ENCODE measurements at places on chromosomes 2 and 18.

DNA sequence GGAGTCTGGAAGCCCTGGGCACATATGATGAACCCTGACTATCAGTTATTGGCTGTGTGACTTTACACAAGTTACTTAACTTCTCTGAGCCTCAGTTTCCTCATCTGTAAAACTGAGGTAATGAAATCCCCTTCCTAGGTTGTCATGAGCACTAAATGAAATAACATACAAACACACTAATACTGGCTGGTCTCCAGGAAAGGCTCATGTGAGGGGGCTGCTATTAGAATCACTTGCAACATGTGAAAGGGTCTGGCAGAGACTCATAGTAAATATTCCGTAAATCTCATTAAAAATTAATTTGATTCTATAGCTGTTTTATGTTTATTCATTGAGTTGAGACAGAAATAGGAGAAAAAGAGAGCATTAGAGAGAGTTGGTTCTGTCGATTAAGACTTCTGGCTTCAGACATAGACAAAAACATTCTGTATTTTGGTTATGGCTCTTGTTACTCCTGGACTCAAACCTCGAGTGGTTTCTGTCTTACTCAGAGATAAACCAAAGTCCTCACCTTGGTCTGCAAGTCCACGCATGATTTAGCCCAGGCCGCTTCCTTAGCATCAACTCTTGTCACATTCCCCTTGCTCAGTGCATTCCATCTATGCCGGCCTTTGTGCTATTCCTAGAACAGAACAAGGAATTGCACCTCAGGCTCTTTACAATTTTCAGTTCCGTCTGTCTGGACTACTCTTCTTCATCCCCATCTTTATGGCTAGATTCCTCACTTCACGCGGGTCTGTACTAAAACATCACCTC is 139.1 kb downstream of the NXPH2 start:
- DNase-seq: no peak

GRCh38 chr2:112174383-112174782 is 36.2 kb downstream of the FBLN7 start:
- no peak for DNase-seq

GRCh38 chr2:2044269-2045057 is 286.6 kb downstream of the MYT1L start:
- DNase-seq: no peak

GRCh38 chr2:170974304-170974993 is 45.4 kb downstream of the GORASP2 start:
- DNase-seq: no peak

DNA sequence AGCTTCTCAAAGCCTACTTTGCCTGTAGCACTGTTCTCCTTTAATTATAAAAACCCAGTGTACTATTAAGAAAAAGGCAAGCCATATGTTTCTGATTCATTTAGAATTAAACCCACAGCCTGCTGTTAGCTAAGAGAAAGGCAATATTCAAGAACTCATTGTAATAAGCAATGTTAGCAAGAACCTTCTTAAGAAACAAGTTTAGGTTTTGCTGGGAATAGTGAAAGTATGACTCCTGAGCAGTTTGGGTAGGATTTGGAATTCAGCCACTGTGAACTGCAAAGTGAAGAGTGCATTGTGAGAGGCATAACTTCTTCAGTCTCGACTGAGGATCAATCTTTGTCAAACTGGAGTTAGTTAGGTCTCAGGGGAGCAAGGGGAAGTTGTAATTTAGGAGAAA is 206.5 kb upstream of the NT5C1B start:
- no peak for DNase-seq

- DNase-seq: no peak
Measured at GRCh38 chr2:113895819-113896563, 6.1 kb downstream of the ACTR3 start.

GRCh38 chr2:239717319-239717675 is 307.8 kb downstream of the NDUFA10 start:
- DNase-seq: no peak

DNA sequence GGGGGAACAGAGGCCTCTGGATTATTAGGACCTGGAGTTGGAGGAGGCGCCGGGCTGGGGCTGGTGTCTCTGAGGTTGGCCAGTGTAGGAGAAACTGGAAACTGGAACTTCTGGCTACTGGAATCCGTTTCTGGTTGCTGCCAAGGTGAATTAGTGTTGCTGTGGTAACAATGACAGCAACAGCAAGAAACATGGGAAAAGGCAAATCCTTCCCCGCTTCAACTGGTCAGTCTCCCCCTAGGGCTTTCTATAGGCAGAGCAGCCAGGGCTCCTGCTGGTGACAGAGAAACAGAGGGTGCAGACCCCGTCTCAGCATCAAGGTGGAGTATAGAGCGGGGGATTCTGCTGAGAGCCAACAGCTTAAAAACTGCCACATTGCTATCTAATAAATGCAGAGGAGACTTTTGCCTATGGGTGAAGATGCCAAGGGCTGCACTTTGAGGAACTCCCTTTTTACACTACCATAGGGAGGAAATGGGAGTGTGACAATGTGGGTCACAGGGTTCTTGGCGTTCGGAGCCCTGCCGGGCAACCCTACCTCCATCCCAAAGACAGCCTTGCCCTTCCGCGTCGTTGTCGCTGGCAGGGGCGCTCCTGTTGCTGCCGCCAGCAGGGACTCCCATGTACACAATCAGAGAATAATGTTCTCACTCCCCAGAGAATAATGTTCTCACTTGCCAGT is 81.4 kb upstream of the CABLES1 start:
- DNase-seq: peak; percentile 4

- DNase-seq: no peak
Measured at GRCh38 chr2:23302591-23302990, 82.4 kb upstream of the KLHL29 start.

GRCh38 chr2:226792155-226792881 is 7.3 kb downstream of the IRS1 start:
- no peak for DNase-seq

DNA sequence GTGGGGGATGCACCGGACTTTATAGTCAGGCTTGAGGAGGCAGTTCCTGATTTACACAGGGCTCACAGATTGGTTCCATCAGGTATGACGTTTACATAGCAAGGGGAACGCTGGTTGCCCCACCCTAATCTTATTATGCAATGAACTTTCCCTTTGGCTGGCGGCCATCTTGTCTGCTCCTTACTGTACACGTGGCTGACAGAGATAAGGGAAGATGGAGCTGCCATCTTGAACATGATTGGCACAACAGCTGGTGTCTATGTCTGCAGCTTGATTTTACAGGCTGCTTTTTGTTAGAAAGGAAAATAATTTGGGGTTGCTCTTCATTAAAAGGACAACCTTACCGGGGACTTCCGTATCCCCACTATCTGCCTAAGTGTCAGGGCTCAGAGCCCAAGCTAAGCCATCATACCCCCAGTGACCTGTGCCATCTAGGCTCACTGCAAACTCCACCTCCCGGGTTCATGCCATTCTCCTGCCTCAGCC is 33.5 kb upstream of the ATG16L1 start:
- no peak for DNase-seq

DNA sequence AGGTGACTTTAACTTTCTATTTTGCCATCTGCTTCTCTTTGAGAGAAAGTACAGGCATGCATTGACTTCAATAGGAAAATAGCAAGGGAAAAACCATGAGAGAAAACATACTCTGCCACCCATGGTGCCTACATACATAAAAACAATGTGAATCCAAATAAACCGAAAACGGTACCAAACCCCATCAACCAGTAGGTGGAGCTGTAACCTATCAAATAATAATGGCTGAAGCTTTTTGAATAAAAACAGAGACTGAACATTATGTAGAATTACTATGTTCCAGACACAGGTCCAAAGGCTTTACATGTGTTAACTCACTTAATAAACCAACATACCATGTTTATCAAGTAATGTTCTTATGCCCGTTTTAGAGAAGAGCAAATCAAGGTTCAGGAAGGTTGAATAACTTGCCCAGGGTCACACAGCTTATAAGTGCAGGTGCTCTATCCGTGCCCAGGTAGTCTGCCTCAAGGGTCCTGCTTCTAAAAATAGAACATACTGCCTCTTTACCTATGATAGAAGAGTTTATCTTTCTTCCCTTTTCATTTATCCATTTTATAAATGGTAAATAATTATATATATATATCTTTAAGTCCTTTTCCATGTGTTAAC is 293.9 kb upstream of the SYT4 start:
- peak; percentile 39 for DNase-seq

DNA sequence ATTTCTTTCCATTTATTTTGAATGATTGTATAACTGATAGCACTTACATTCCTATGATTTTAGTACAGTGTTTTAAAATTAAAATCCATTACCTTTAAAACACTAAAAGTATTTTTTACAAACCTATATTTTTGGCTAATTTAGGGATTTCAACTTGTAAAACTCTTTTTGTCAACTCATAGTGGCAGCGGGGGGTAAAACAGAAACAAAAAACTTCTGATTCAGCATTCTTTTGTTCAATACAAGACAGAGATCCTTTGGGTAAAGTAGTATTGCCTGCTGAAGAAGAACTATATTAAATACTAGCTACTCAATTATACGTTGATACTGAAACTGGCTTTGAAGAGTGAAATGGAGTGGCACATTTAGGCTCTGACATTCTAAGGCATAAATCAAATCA is 437.4 kb upstream of the CDH19 start:
- no peak for DNase-seq

- DNase-seq: no peak
Measured at GRCh38 chr2:128662051-128662471, 343.4 kb upstream of the HS6ST1 start.

DNA sequence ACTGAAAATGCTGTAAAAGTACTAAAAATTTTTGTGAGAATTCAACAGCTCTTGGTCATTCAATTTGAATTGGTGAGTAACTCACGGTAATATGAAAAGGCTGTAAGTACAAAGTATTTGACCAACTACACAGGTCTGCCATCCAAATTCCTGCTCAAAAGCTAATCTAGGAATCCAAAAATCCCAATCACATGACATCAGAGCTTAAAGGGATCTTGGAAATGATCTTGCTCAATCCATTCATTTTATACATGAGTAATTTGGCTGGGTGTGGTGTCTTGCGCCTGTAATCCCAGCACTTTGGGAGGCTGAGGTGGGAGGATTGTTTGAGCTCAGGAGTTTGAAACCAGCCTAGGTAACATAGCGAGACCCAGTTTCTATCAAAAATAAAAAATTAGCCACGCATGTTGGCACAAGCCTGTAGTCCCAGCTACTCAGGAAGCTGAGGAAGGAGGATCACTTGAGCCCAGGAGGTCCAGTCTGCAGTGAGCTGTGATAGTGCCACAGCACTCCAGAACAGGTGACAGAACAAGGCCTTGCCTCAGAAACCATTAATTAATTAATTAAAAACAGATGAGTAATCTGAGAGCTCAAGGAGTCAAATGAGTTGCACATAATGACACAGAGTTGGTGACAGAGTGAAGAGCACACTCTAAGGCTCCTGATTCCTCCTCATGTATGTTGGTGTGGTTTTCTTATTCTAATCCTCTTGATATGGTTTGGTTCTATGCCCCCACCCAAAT is 19.8 kb downstream of the SPIRE1 start:
- DNase-seq: no peak

DNA sequence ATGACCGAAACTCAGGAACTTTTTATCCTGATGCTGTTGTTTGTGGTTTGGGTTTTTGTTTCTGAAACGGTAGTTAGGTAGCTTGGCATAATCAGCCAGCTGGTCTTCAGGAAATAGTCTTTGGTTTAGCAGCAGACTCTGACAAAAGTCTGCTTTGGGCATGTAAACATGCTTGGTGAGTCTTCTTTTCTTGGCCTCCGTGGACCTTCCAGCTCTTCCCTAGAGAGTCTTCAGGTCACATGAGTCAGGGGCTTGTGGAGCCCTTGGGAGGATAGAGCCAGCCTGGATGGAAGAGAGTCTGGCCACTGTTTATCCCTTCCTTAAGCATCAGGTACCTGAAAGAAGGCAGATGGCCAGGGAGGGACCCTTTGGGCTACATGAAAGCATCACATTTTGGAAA is 154.5 kb downstream of the MGAT5 start:
- DNase-seq: no peak

- no peak for DNase-seq
Measured at GRCh38 chr2:197130318-197130717, 180.3 kb downstream of the ANKRD44 start.

DNA sequence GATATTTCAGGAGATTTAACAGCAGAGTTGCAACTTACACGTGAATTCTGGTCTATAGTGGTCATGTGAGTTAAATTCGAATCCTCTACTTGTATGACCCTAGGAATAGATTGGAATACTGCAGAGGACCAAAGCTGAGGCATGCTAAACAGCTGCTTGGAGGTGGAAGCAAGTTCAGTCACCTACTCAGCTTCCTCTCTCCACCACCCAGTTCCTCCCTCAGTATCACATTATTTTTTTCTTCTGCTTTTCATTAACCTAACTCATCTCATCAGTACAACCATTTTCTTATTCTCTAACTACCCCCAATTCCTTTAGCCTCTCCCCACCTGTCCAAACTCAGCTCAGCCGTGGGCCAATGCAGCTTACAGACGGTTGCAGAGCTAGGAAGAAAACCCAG is 385.5 kb downstream of the SETBP1 start:
- no peak for DNase-seq

- DNase-seq: no peak
Measured at GRCh38 chr18:79641722-79642497, 37.7 kb upstream of the CTDP1 start.

GRCh38 chr2:11292464-11293255 is 51.8 kb downstream of the ROCK2 start:
- DNase-seq: no peak

GRCh38 chr2:69774984-69775982 is 33.3 kb downstream of the ANXA4 start:
- no peak for DNase-seq

DNA sequence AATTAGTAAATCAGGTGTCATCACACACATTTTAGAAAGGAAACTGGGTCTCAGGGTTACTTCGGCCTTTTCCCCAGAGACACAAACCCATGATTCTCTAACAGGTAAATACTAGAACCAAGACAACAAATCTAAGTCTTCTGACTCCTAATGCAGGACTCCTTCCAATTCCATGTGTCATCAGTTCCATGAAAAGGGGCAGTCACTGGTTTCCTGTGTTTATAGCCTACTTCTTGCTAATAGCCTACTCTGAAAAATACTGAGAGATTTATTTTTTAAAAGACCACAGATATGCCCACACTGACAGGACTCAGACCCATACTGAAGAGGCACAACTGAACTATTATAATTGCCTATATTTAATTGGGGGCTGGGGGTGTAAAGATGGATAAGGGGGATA is 33.0 kb downstream of the RAB1A start:
- DNase-seq: no peak

All from SHP77 (cell line).